Right renal pelvis (tissue), 4 donors: ENCODE measurements at places on chromosomes 4 and X.

- no peak for DNase-seq
Observed at GRCh38 chr4:159071178-159071968, 31.5 kb upstream of the RAPGEF2 start.

GRCh38 chrX:67651437-67652142 lies 107.8 kb downstream of the AR start:
- no peak for DNase-seq

DNA sequence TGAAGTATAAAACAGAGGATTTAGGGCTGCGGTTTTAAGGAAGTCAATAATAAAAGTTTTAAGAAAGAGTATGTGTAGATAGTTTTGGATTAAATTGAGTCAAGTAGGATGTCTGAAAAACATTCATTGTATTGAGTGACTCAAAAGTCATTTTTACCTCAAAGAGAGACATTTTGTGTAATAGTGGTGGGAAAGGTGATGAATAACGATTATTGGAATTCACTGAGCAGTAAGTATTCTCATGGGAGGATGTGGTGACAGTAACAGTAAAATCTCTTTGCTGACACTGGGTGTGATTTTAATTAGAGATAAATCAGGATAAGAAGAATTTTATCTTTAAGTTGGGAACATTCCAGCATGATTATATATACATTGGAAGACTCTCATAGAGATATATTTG lies 233.6 kb downstream of the PDHA2 start:
- no peak for DNase-seq

GRCh38 chrX:13367950-13368349 lies 48.1 kb upstream of the ATXN3L start:
- no peak for DNase-seq

DNA sequence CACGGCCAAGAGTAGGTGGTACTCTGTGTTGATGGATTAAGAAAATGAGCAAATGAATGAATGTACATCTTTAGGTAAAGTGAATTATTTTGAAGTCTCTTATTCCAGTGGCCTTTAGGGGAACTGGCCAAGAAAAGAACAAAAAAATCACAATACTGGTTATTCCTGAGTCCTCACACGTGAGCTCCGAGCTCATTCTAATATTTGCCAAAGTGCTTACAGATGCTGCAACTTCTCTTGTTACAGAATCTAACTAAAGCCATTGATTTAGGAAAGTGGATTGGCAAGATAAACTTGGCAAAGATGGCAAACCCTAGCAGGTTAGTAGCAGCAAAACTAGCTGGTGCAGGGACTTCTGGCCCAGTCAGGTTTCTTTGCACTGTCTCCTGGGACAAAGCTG lies 37.6 kb downstream of the IDS start:
- no peak for DNase-seq

- no peak for DNase-seq
Observed at GRCh38 chrX:42710452-42710851, 67.5 kb downstream of the PPP1R2C start.

- no peak for DNase-seq
Observed at GRCh38 chr4:98996056-98996764, 689 bp downstream of the METAP1 start.

DNA sequence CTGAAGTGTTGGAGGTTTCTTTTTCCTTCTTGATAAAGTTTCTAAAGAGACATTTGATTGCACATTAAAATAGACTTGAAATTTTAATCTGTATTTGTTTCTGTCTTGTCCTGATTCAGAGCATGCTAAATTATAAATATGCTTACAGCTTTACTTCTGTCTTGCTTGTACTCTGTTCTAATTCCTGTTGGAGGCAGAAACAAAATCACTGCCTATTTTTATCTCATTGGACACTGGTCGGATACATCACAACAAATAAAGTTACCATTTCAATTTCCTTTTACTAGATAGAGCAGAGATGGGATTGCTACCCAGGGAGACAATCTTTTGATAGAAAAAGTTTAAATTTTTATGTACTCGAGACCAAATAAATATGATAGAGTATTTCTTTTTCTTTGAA lies 6.9 kb downstream of the ANK2 start:
- DNase-seq = no peak

- DNase-seq = no peak
Observed at GRCh38 chr4:181372014-181372413, 871.2 kb upstream of the TENM3 start.

- DNase-seq = no peak
Observed at GRCh38 chr4:5971078-5971450, 47.2 kb downstream of the C4orf50 start.

DNA sequence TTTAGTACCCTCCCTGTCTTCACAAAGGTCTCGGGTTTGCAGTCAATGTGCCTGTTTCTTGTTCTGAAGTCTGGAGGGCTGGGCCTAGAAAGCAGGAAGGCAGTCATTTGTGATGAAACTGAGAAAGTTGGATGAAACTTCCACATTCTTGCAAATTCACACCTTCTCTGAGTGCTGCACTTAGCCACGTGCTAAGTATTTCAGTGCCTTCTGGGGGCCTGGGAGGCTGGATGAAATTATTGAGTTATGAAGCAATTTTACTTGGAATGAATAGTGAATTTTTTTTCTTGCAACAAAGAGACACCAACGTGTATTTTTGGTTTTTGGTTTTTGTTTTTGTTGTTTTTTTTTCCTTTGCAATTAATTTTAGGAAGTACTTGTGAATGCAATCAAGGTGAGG lies 71.2 kb downstream of the MSX1 start:
- no peak for DNase-seq

DNA sequence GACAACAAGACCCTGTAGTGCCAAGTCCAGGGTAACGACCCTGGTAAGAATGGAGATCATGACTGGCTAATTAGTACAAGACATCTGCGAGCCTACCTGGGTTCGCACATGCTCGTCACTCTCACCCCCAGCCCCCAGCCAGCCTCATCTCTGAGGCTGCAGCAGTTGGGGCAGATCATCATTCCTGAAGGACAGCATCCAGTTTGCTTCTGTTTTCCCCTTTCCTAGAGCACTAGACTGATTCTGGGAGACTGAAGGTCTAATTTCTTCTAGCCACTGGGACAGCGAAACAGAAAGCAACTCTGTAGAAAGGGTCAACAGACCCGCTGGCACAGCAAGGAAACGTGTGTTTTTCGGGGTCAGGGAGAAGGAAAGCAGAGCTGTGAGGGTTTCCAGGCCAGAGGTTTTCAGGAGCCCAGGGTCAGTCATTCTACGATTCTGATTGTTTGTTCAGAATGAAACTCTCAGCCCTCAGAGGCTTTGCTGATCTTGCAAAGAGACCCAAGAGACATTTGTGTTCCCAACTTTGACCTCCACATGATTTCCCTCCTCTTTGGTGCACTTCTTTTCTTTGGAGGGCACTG lies 343.1 kb upstream of the NOCT start:
- no peak for DNase-seq

GRCh38 chrX:71228063-71228642 lies 5.1 kb downstream of the GJB1 start:
- no peak for DNase-seq

- no peak for DNase-seq
Observed at GRCh38 chr4:105714932-105715331, 6.3 kb downstream of the GSTCD start.

- DNase-seq = no peak
Observed at GRCh38 chr4:181265370-181265769, 977.8 kb upstream of the TENM3 start.

GRCh38 chr4:10077483-10078335 lies 38.9 kb downstream of the WDR1 start:
- DNase-seq = no peak

- no peak for DNase-seq
Observed at GRCh38 chr4:2243681-2244380, 1.9 kb upstream of the HAUS3 start.

DNA sequence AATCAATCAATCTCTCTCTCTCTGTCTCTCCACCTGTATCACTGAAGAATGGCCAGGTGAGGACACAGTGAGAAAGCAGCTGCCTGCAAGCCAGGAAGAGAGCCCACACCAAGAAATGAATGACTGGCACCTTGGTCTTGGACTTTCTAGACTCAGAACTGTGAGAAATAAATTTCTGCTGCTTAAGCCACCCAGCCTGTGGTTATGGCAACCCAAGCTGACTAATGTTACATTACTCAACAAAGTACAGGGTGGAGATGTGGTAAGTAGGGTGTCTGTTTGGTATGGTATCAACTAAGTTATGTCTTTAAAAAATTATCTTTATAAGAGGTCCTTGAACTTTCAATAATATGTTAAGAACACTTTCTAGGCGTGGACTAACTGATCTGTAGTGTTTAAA lies 159.3 kb downstream of the EPHA5 start:
- DNase-seq = no peak

GRCh38 chr4:82433791-82434190 lies 3.4 kb downstream of the ENOPH1 start:
- no peak for DNase-seq

GRCh38 chr4:56728512-56728911 lies 47.4 kb upstream of the HOPX start:
- DNase-seq = no peak

DNA sequence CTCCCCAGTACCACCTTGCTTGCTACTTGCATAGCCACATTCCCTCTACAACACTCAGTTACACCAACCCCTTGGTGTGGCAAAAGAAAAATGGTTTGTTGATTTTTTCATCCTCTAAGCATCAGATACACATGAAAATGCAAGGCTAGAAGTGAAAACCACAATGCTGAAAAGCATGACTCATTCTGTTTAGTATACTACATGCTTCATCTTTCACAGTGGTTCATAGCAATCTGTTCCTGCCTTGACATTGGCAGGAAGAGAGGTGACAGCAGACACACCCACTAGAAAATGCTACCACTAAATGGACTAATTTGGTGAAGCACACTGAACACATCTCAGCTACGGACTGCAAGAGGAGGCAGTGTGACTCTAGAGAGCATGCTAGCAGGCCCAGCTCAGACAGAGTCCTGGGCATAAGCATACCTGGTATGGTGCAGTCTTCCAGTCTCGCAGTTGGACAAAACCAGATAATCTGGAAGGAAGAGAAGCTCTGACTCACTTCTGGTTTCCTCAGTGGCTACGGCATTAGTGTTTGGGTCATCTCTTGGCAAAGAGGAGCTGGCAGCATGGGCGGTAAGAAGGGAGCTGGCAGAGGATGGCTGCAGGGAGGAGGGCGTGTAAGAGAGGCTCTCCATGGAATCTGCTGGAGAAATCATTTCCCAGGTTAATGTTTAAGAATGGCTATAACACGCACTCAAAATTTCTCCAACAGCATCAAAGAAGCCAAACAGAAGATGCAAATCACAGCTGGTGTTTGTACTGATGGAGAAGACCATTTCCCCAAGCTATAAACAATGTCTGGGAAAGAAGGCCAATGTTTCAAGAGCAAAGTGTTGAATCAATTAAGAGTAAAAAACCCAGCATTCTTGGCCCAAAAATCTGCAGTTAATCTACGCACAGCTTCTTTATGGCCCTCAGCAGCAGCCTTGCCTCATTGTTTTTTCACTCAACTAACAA lies 37.8 kb downstream of the GAB3 start:
- no peak for DNase-seq

DNA sequence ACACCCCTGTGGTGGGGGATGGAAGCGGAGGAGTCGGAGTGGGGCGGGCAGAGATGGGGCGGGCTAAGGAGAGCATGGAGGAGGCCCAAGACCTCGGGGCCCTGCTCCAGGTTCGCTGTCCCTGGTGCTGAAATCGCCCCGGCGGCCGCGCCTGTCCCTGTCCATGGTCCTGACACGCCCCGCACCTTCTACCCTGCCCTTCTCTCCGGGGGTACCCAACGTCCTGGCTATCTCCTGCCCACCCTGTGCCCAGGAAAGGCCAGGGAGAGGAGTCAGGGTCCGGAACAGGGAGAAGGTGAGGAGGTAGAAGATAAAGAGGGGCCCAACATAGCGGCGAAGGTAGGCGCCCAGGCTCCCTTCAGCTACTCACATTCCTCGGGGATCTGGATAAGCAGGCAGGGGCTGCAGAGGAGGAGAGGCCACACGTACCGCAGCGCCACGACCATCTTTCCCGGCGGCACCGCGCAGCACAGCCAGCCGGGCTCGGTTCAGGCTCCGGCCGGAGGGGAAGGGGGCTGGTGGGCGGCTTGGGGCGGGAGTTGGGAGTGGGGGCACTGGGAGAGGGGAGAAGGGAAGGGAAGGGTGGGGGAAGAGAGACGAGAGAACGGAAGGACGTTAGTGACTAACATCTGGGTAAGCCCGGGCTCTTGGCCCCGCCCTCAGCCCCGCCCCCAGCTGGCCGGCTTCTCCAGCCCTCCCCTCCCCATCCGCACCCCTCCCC lies 10.4 kb downstream of the L1CAM start:
- no peak for DNase-seq

DNA sequence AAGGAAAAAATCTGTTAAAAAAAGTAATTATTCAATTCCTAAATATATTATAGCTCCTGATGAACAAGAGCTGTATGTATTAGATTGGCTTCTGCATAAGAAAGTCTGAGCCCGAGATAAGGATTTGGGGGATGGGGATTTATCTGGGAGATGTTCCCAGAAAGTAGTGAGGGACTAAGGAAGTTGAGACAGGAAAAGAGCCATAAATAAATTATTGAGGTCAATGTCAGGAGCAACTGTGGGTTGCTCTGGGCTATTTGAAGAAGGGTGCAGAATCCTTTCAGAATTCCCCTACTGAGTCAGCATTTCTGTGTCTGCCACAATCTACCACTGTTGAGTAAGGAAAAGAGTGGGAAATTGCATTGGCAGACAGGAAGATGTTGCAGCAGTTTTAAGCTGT lies 3.1 kb upstream of the TDO2 start:
- peak; percentile 10 for DNase-seq

GRCh38 chrX:134880866-134881265 lies 109.9 kb upstream of the SMIM10 start:
- DNase-seq = no peak

DNA sequence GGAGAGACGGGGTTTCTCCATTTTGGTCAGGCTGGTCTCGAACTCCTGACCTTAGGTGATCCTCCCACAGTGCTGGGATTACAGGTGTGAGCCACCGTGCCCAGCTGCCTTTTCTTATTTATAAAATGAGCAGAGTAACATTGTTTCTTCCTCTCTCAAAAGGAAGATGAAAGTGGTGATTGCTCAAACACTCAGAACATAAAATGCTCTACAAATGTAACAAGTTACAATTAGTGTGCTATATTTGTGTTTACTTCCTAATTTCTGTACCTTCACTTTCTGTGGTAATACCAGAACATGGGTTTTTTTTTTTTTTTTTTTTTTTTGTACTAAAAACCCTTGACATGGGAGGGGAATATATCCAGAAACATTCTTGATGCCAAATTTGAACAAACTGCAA lies 197.9 kb downstream of the MGST2 start:
- DNase-seq = no peak

- DNase-seq = no peak
Observed at GRCh38 chrX:55119712-55120111, 30.9 kb downstream of the PAGE2 start.

- DNase-seq = no peak
Observed at GRCh38 chr4:6873291-6873690, 36.3 kb upstream of the TBC1D14 start.

GRCh38 chr4:114038762-114039387 lies 59.4 kb upstream of the ARSJ start:
- DNase-seq = no peak

GRCh38 chr4:162282684-162283083 lies 118.9 kb upstream of the FSTL5 start:
- no peak for DNase-seq

DNA sequence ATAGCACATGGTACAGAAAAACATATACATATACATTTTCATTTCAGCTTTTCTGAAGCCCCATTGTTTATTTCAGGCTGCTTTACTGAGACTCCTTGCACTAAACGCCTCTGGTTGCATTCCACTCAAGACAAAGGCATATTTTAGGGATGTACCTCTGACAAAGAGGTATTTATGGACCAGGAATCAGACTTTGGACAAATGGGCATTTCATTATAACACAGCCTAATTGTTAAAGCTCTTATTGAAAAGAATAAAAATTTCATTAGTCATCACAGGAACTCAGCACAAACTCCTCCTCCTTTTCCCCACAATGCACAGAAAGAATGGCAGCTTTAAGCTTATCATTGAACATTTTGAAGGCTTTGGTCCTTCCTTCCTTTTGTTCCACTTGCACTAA lies 62.9 kb upstream of the UGT8 start:
- DNase-seq = no peak
